Astrocyte of the spinal cord (primary cell): ENCODE measurements at places on chromosomes 7 and 10.

- DNase-seq: no peak
These were observed 283.8 kb downstream of the PTEN start for GRCh38 chr10:88147000-88147798.

DNA sequence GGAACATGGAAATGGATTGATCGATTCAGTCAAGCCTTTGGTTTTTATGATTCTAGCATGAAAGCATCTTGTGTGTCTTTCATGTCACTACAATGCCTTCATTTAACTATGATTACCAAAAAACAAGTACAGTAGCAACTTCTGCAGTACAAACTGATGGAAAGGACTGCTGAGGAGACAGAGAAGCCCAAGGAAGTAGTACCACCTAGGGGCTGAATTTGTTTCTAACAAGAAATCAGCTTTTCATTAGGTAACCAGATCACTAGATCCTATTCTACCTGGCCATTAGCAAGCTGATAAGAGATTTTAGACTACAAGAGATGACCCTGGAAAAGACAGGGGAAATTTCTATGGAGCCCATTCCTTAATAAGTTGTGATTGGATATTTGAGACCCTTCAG lies 3.2 kb upstream of the IFIT1 start:
- peak; percentile 32 for DNase-seq

DNA sequence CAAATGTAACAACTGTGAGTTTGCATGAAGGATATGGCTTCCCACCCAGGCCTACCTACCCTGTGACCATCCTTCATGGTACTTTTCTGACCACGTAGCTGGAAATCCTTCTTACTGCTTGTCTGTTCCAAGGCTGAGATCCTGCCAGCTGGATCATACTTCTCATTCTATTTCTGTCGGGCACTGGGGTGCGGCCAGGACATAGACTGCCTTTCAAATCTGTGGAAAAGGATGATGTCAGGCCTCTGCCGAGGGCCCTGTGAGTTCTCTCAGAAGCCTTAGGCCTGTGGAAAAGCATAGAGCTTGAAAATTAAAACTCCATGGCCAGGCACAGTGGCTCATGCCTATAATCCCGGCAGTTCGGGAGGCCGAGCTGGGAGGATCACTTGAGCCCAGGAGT lies 10.0 kb downstream of the VWC2 start:
- DNase-seq: no peak

- DNase-seq: no peak
These were observed 67.9 kb upstream of the AFAP1L2 start for GRCh38 chr10:114471906-114472876.
